Aortic smooth muscle cell (primary cell): ENCODE measurements at places on chromosomes 4 and X. TPM values are rescaled to one million over a fixed set of nuclear protein-coding genes. Genes with fewer than 3 reads are reported as not detected.

The ADH1A gene
- total RNA-seq, result 0.19 and 0.79 TPM in 2 replicates

The CPZ gene
- 1.7 and 13.2 TPM in 2 replicates for total RNA-seq

The GNPDA2 gene
- total RNA-seq, result 25.7 and 26.8 TPM in 2 replicates

The SSX1 gene
- not detected in 2 replicates for total RNA-seq

The SPATA4 gene
- total RNA-seq, result 0.12 TPM in 1 of 2 replicates, not detected in the other

The F9 gene
- total RNA-seq, result not detected in 2 replicates

The LIMCH1 gene
- total RNA-seq, result 35.9 and 58.1 TPM in 2 replicates

The ACTRT1 gene
- total RNA-seq, result not detected in 2 replicates

The AFF2 gene
- 0.25 and 0.40 TPM in 2 replicates for total RNA-seq

The SYP gene
- 0.66 and 0.75 TPM in 2 replicates for total RNA-seq

The TMEM156 gene
- total RNA-seq, result 0.13 and 0.37 TPM in 2 replicates

The ADGRL3 gene
- total RNA-seq, result 0.06 and 3.0 TPM in 2 replicates

The LONRF3 gene
- total RNA-seq, result 0.62 and 1.3 TPM in 2 replicates

The LRCH2 gene
- total RNA-seq, result 4.9 and 6.8 TPM in 2 replicates

The SHROOM3 gene
- total RNA-seq, result 7.0 and 13.7 TPM in 2 replicates

The NIPAL1 gene
- total RNA-seq, result 0.13 and 0.25 TPM in 2 replicates

The LDOC1 gene
- total RNA-seq, result 5.9 and 8.8 TPM in 2 replicates

The ARL9 gene
- total RNA-seq, result 0.13 and 0.19 TPM in 2 replicates

The DGKQ gene
- 12.9 and 14.0 TPM in 2 replicates for total RNA-seq

The SYTL5 gene
- total RNA-seq, result 0.19 and 0.40 TPM in 2 replicates

The GAGE12E gene
- not detected in 2 replicates for total RNA-seq

The TXK gene
- 0.13 and 0.56 TPM in 2 replicates for total RNA-seq
